ENCODE measurements at places on chromosomes 6 and 20. TPM values are rescaled to one million over a fixed set of nuclear protein-coding genes. Genes with fewer than 3 reads are reported as not detected.

GRCh38 chr20:19562426-19562825 is 195.6 kb upstream of the RIN2 start:
- no peak for DNase-seq

GRCh38 chr6:31114541-31114878 is at the start of gene PSORS1C1:
TSS of gene PSORS1C1 (plus strand) at chr6:31114800. CDS start at chr6:31129633, 14,833 bp downstream.
- peak; percentile 85 for DNase-seq

GRCh38 chr6:37239526-37239925 is 18.0 kb upstream of the TBC1D22B start:
- no peak for DNase-seq

DNA sequence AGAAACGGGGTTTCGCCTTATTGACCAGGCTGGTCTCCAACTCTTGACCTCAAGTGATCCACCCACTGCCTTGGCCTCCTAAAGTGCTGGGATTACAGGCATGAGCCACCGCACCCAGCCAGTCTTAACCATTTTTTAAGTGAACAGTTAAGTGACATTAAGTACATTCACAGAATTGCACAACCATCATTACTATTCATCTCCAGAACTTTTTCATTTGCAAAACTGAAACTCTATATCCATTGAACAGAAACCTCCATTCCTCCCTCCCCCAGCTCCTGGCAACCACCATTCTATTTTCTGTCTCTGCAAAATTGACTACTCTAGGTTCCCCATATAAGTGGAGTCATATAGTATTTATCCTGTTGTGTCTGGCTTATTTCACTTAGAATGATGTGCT is 59.7 kb downstream of the PLCB4 start:
- no peak for DNase-seq

GRCh38 chr6:148577687-148578488 is 168.9 kb upstream of the UST start:
- DNase-seq = peak; percentile 92

DNA sequence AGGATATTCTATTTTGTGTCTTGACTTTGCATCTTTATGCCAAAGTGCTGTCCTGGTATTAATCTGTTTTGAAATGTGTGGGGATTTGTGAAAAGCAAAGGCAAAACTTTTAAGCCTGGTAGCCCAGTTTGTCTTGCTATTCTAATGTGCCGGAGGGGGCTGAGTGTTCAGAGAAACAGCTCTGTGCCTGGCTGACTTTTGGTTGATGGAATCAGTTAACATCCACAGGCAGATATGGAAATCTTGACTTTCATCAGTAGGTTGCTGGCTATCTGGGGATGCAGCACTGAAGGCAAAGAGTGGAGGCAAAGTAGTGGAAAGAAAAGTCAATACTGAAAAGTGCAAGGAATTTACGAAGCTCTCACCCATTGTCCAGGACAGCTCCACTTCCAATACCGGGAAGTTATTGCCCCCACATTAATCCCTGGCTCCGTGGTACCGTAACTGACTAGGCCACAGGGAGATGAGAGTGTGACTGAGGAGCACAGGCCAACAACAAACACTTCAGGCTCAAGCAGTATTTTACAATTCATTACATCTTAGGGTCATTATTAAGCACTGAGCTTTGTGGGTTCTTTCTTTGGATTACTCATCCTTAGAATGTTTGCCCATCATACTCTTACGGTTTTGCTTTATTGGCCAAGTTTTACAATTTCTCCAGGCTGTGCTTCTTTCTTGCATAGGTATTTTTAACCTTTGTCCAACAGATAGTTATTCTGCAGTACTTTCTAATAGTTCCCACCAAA is 164.6 kb downstream of the MTFR2 start:
- DNase-seq = no peak

DNA sequence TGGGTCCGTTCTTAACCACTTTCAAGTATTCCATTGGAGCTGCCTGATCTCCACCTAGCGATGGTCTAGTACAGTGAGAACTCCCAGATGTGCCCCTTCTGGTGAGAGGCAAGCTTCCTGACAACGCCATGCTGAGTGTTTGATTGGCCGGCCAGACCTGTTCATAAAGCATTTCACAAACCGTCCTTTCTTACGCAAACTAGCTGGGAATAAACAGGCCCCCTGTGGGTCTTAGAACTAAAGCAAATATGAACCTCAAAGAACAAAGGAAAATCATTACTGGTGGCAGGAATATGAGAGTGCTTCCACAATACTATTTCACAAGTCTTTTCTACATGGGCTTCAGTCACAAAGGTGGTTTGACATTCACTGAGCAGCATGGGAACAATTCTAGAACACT is 15.6 kb upstream of the GCNT2 start:
- DNase-seq = no peak

- peak; percentile 70 for DNase-seq
Observed at GRCh38 chr20:63978319-63979228, 868 bp downstream of the SAMD10 start.

- DNase-seq = no peak
Observed at GRCh38 chr6:2215342-2215741, 30.1 kb downstream of the GMDS start.

DNA sequence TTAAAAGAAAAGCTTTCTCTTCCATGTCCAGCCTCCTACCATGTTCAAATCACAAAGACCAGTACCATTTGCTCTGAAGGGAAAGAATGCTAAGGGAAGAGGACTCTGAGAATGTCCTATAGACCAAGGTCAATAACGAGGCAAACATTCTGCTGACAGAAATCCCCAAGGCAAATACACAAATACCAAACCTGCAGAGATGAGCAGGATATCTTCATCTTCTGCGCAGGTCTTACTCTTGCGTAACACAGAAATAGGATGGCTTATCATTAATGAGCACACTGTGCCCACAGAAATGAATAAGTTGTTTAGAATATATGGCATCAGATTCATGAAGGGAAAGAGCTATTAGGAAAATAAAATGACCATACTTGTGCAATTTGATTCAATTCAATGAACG is 137.3 kb downstream of the BTBD9 start:
- DNase-seq = no peak

DNA sequence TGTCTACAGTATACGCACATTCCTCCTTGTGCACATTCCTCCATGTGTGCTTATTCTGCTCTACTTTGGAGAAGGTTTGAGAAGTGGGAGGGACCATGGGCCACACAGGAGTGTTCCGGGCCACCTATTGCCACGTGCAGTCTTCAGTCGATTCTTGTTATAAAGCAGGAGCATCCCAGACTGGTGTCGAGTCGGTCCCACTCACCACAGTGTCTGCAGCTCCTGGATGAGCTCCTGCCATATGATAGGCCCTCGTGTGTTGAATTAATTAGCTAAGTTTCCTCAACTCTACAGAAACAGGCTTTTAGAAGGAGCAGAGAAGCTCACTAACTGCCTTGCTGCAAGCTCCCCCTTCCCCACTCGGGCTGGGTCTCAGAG is 22.6 kb downstream of the ENTPD6 start:
- no peak for DNase-seq

DNA sequence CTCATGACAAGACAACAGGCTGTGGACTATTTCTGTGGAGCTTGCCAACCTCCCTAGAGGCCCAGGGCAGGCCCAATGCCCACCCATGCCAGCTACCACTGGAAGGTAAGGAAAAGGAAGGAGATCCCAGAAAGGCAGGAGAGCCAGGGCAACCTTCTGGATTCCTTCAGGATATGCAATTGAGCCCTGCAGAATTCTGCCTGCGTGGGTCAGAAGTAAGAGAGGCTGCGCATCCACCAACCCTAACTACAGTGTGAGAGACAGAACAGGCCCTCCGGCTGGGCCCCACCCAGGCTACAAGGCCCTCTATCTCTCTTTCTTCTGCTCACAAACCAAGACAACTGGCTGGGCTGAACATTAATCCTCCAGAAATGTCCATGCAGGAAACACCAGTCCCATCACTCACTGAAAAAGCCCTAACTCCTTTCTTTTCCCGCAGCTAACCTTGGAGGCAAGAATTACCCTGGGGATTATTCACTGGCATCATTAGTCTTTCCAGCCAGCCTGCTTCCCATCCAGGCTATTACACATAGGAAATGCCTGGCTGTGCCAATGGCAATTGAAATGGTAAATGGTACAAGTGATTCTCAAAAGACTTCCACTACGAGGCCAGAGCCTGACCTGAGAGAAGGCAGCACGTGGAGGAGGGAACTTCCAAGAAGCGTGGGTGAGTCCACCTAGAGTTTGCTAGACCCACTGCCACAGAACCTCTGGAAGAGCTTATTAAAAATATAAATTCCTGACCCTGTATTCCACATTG is 15.2 kb downstream of the MAP1LC3A start:
- DNase-seq = no peak

GRCh38 chr6:24988562-24988961 is 52.8 kb upstream of the RIPOR2 start:
- DNase-seq = no peak

DNA sequence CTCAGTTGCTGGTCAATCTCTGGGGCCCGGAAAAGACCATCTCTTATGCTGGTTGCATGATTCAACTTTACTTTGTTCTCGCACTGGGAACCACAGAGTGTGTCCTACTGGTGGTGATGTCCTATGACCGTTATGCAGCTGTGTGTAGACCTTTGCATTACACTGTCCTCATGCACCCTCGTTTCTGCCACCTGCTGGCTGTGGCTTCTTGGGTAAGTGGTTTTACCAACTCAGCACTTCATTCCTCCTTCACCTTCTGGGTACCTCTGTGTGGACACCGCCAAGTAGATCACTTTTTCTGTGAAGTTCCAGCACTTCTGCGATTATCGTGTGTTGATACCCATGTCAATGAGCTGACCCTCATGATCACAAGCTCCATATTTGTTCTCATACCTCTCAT is 4.3 kb downstream of the OR2J3 start:
- no peak for DNase-seq

GRCh38 chr6:115796061-115796460 is 264.6 kb downstream of the FRK start:
- no peak for DNase-seq

- no peak for DNase-seq
Observed at GRCh38 chr6:157944983-157945931, 36.4 kb upstream of the SYNJ2 start.

DNA sequence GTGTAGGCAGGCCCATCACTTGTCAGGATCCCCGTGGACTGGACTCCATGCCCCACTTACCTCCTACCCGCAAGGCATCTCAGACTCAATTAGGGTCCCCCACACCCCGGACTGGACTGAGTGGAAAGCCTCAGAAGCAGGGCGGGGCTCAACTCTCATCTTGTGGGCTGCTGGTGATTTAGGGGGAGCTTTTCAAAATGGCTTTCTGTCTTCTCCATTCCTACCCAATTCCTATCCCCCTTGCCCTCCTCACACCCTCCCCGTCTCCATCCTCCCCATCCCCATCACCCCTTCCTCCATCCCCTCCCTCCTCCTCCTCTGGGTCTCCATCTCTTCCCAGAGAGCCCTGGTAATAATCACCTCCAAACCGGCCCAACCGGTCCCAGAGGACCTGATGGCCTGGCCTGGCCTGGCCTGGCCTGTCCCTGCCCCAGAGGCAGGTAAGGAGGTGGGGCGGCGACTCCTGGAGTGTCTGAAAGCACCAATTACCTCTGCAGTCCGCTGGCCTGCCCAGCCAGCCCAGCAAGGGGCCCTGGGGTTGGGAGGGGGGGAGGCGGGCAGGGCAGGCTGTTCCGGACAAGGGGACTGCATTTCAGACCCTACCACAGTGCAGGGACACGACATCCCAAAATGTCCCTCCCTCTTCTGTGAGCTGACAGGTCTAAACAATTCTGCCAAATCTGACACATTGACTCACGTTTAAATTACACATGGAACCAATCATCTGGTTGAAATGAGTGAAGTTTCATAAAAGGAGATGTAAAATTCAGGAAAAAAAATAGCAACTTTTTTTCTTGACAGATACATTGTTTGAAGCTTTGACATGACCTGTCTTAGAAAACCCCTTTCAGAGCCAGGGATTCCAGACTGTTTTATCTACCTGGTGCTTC is 24.8 kb downstream of the MAFB start:
- DNase-seq = peak; percentile 45

DNA sequence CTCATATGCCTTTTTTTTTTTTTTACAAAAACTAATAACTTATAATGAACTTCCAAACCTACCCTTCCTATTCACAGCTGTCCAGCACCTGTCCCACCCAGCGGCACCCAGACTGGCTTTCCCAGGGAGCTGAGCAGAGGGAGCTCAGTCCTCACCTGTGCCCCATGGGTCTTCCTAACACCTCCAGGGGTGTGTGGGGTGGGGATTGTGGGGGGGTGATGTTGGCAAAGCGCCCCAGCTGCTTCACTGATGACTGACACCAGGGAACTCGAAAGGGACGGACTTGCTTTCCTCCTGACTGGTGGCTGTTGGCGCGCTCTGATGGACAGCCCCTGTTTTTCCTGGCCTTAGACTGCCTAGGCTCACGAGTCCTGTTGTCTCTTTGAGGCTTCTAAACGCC is 14.2 kb upstream of the SYNJ2 start:
- DNase-seq = no peak

DNA sequence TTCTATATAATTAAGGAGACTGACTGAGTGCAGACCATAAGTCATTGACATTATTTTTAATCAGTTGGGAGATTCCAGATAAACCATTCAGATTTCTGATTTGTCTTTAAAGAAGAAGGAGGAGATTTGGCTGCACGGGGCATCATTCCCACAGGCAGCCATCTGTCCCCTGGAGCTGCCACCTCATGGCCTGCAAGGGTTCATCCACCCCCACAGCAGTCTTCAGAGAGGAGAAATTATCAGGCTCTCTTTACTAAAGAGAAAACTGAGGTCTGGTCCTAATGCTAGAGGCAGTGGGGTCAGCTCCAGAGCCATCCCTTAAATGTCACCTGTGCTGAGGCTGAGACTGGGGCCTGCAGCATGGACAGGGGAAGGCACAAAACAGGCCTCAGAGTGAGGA is 501.3 kb upstream of the SULF2 start:
- DNase-seq = no peak

DNA sequence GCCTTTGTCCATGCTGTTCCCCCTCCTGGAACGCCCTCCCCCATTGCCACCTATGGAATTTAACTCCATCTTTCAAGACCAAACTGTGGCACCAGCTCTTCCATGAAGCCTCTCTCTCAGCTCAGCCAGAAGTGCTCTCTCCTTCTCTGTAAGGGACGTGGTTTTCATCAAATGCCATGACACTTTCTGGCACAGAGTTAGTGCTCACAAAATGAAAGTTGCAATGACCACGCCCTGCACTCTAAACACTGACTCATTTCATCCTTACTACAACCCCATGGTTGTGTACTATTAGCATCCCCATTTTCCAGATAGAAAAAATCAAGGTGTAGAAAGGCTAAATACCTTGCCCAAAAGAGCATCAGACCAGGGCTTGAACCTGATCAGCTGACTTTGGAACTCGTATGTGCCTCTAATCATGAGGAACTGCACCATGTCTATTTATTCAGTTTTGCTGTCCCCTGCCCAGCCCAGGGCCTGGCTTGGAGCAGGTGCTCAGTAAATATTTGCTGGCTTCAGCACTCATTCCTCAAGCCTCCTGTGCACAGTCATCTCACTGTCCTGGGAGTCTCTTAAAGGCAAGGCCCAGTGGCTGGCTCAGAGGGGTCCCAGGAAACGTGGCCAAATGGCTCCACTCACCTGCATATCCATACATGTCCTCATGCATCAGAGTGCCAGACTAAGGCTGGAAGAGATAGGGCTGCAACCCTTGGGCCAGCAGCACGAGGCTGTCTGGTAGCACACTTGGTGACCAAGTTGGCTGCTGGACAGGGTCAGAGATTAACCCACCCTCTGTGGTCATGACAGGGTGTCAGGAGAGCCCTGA is 77.9 kb downstream of the MRPL14 start:
- DNase-seq = peak; percentile 32

- DNase-seq = peak; percentile 42
Observed at GRCh38 chr6:24930431-24930871, 5.3 kb downstream of the RIPOR2 start.

The SLC18B1 gene
- 17.2 TPM for total RNA-seq

The TSBP1 gene
- not detected for total RNA-seq

The LIN28B gene
- not detected for total RNA-seq

The KCNK5 gene
- total RNA-seq = 77.0 TPM

The PTCRA gene
- not detected for total RNA-seq
